ENCODE measurements at places on chromosomes 7 and 10.

GRCh38 chr7:105198223-105198622 is 184.2 kb downstream of the KMT2E start:
- no peak for DNase-seq

DNA sequence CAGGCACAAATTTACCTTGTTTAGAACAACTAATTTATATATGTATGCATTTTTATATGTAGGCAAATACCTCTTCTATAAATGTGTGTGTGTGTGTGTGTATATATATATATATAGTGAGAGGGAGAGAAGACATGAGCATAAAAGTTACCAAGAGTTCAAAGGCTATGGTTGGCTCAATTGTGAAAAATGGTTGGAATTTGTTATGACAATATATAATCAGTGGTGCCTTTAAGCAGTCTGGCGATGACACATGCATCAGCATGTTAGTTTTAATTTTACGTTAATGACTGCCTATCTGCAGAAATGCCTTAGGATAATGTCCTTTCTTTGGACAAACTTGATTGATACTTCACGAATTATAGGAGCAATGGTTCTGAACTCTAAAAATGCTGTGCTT is 980.8 kb upstream of the LRRTM3 start:
- no peak for DNase-seq

GRCh38 chr7:137985253-137985896 is 16.5 kb downstream of the CREB3L2 start:
- DNase-seq = no peak

DNA sequence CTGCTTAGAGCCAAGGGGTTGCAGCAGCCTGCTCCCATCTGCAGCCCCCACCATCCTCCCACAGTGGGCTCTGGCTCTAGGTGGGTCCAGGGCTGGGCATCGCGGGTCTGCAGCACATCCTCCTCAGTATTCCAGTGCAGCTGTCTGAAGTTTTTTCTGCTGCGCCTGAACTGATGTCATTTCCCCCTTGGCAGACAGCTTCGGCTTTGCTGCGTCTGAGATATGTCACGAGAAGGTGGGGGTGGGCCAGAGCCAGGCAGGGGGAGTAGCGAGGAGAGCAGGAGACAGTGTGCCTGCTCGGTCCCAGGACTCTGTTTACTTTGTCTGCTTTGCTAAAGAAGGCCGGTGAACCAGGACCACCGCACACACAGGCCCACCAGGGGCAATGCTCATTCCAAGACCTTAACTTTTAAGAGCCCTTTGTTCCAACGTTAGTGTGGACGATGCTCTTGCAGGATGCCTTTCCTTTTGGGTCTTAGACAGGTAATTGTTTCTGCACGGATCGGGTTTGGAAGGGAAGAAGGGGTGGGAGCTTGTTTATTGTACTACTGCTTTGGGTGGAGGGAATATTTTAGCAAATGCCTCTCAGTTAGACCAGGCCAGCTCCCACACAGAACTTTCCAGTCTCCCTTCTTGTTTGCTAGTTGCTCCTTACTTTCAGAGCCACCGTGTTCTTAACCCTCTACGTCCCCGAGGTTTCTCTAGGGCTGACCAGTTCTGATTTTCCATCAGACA is 32.4 kb downstream of the WBP1L start:
- DNase-seq = peak; percentile 38

DNA sequence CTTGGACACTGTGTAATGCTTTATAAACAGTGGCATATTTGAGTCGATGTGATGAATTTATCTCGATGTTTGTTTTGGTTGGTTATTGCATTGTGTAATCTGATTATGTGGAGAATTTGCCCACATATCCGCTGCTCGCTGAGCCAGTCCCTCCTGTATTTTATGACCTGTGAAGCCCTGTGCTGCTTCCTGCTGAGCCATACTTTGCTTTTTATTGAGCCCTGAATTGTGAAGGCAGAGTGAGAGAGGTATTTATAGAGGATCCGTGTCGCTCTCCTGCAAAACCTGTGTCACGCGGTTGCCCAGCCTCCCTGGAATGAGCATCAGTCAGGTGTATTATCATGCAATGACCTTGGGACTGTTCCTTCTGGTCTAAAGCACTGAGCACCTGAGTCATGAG is 253.7 kb downstream of the ARHGAP21 start:
- DNase-seq = no peak

GRCh38 chr10:69049566-69049961 is 38.3 kb upstream of the SRGN start:
- DNase-seq = no peak

- no peak for DNase-seq
Measured at GRCh38 chr10:12333380-12334185, 15.8 kb upstream of the CAMK1D start.

DNA sequence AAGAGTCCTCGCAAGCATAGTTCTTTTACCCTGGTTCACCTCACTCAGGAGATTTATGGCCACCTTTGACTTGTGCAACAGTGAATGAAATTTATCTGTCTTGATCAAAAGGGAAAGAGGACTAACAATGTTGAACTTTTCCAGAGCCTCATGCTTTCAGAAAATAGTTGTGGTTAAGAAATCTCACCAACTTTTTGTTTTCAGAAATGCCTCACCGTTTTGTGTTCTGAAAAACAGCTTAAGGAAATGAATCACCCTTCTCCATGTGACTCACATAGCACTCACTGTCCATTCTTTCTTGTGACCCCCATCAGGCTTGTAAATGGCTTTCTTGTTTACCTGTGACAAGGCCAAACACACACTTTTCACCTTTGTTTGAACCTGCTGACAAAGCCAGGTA is 148.6 kb upstream of the FAM3C start:
- DNase-seq = no peak

Data from substantia nigra (tissue), 51 donors.